ENCODE measurements at places on chromosomes 7 and 10.

DNA sequence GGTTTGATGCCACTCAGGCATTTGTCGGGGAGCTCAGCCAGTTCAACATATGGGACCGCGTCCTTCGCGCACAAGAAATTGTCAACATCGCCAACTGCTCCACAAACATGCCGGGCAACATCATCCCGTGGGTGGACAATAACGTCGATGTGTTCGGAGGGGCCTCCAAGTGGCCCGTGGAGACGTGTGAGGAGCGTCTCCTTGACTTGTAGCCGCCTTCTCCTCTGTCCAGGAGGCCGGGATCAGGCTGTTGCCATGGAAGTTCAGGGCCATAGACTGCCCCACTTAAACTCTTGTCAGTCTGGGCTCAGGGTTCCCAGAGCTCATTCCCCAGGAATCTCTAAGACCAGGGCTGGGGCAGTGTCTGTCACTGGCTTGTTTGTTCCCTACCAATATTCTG, 11.3 kb downstream of the NPTX2 start:
- no peak for DNase-seq
- H3K27me3 ChIP-seq = no peaks in the 10 kb centered on the region
- no peaks in the 10 kb centered on the region for H3K36me3 ChIP-seq

DNA sequence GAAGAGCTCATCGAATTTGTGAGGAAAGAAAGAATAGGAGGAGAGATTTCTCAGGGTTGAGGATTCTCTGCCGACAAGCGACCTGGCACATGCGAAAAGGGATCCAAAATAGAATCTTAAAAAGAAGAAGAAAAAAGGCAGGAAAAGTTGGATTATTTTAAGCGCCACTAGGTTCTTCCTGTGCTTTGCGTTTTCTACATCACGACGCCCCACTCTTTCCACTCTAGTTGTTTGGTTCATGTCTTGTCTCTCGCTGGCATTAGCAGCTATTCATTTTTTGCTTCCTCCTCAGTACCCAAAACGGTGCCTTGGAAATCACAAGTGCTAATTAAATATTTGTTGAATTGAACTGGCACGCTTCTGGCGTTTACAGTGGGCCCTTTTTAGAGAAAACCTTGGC, 674 bp upstream of the FRA10AC1 start:
- DNase-seq = no peak
- H3K27me3 ChIP-seq = no peaks in the 10 kb centered on the region
- H3K27ac ChIP-seq = no peak overlapping the region
- H3K4me1 ChIP-seq = peaks cover 22% of the 10 kb centered on the region
- no peak overlapping the region for H3K4me3 ChIP-seq

GRCh38 chr10:107451047-107451446, 286.5 kb upstream of the SORCS1 start:
- no peaks in the 10 kb centered on the region for H3K4me1 ChIP-seq
- H3K27ac ChIP-seq = no peak overlapping the region
- no peak for DNase-seq
- H3K36me3 ChIP-seq = no peaks in the 10 kb centered on the region
- H3K4me3 ChIP-seq = no peak overlapping the region
- H3K27me3 ChIP-seq = no peaks in the 10 kb centered on the region

DNA sequence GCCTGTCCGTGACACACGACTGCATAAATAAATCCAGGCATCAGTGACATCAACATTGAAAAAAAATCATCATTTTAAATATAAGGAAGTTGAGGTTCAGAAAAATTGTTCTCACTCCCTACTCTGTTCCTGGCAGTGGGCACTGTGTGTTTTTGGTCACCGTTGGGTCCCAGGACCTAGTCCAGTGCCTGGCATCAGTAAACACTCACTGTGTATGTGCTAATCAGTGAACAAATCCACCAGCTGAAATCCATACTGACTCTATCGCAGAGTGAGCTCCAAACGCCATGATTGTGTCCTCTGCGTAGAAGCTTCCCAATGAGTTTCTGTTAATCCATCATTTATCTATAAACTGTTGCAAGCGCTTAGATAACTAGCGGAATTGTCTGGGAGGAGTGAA, 41.2 kb downstream of the ITIH2 start:
- H3K36me3 ChIP-seq = peaks cover 2% of the 10 kb centered on the region
- DNase-seq = no peak
- H3K4me3 ChIP-seq = no peak overlapping the region
- no peak overlapping the region for H3K27ac ChIP-seq

DNA sequence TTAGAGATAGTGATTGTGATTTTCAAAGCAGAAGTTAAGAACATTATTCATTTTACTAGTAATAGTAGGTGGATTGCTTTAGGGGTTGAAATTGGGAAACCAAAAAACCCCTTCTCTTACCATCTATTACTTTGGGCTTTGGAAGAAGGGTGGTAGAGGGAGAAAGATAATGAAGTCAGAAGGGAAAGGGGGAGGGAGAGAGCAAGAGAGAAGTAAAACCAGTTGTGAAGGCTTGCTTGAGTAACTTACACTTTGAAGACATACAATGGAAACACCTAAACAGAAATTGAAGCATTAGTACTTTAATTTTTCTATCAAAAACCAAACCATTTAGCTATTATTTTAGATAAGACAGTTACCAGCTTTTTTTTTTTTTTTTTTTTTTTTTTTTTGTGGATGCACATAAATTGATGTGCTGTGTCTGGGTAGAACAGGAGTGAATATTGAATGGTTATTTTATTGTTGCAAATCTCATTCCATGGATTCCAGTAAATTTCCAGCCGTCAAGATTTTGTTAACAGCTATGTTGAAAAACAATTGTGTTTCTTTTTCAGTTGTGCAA, 5.5 kb downstream of the PRKAR2B start:
- H3K4me3 ChIP-seq = no peak overlapping the region
- H3K27ac ChIP-seq = no peak overlapping the region
- H3K4me1 ChIP-seq = peaks cover 10% of the 10 kb centered on the region
- peaks cover 54% of the 10 kb centered on the region for H3K27me3 ChIP-seq
- no peaks in the 10 kb centered on the region for H3K36me3 ChIP-seq

DNA sequence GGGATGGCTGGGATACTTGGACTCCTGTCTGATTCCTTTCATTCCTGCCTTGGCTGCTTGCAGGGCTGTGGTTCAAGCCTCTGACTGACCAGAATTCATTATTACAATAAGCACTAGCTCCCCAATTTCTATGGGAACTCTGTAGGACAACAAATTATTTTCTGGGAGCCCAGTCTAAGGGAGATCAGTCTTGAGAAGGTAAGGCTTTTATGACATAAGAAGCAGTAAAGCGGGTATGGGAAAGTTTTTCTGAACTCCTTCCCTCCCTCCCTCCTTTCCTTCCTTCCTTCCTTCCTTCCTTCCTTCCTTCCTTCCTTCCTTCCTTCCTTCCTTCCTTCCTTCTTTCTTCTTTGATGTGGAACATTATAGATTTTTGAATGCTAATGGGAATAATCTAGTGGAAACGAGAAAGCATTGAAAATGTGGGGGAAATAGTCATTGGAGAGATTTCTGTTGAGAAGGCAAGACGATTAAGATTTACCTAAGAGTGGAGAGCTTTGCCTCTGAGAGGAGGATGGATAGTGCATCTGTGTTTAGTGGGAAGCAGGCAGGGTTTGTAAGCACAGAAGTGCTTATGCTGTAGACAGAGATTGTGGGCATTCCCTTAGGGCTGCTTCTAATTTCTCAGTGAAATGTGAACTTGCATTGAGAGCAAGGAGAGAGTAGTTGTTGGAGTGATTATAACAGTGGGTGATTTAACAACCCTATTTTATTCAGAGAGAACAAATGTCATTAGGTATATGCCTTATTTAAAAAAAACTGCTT, 201.5 kb downstream of the DNAJB9 start:
- no peaks in the 10 kb centered on the region for H3K4me1 ChIP-seq
- no peak overlapping the region for H3K4me3 ChIP-seq
- DNase-seq = no peak

- peaks cover 67% of the 10 kb centered on the region for H3K4me1 ChIP-seq
- peaks cover 40% of the 10 kb centered on the region for H3K36me3 ChIP-seq
- DNase-seq = peak; percentile 89
- H3K4me3 ChIP-seq = peak overlapping the region; percentile 88
- peak overlapping the region; percentile 99 for H3K27ac ChIP-seq
These were observed 2.4 kb downstream of the CHST12 start for GRCh38 chr7:2405601-2406345.

DNA sequence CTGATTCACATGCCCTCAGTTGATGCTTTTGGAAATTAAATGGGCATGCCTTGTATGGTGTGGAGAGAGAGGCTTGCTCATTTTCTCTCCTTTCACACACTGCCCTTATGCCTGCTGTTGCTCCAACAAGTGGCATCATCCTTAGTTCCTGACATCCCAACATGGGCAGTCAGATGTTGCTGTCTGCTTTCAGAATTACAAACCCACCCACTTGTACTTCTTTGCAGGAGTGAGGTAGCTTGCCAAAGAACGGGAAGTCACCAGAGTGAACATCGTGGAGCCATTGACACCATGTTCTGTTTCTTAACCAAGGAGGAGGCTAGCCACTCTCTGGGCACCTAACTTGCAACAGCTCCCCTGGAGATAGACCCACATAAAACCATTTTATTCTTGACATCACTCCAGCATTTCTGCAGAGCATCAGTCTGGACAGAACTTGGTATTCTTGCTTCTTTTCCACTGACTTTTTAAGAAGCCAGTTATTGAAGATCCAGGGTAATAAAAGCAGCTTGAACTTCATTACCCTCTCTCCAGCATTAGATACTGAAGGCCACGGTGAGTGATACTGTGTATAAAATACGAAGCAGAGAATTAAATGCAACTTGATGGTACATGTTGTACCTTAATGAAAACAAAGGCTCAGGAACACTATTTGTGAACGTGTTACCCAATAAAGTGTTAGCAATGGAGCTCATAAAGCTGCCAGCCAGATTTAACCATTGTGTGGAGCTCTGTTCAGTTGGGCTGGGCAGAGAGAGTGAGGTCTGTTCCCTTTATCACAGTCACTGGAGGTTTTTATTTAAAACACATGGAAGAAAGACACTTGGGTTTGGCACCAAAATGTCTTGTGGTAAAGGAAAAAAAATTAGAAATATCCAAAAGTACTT, 195.8 kb upstream of the HABP2 start:
- no peaks in the 10 kb centered on the region for H3K36me3 ChIP-seq
- no peak overlapping the region for H3K27ac ChIP-seq
- H3K4me1 ChIP-seq = no peaks in the 10 kb centered on the region
- DNase-seq = no peak
- no peak overlapping the region for H3K4me3 ChIP-seq

Data from activated CD4-positive, alpha-beta memory T cell treated with anti-CD3 and anti-CD28 coated beads, Interleukin-2, amount 10 ng/mL, durations not matched to agents 7 days and 5 days (primary cell).